ENCODE measurements at places on chromosomes 2 and 18. TPM values are rescaled to one million over a fixed set of nuclear protein-coding genes. Genes with fewer than 3 reads are reported as not detected.

Gene ALPG
- total RNA-seq, result not detected

- DNase-seq, result no peak
These were observed 121.2 kb downstream of the CCBE1 start for GRCh38 chr18:59575995-59576394.

DNA sequence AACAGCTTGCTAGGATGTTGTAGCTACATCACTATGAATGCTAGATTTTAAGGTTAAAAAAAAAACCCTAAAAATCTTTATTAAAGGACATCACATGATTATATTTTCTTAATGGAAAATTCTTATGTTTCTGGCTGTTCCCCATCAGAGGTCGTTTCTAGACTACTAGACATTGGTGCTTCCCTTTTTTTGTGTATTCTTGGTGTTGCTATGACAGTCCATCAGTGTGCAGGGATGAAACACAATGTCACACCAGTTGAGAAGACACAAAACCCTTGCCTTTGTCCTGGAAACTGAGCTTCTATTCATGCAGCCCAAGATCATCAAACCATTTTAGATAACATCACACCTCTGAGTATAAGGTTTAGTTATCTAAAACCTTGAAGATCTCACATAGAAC is 19.9 kb upstream of the TMEM131 start:
- DNase-seq, result no peak

- DNase-seq, result peak; percentile 47
These were observed 146.3 kb downstream of the RTN4 start for GRCh38 chr2:54903736-54904554.

Gene VWC2L
- total RNA-seq, result 0.27 TPM

Gene CAPN10
- total RNA-seq, result 33.3 TPM

Gene COBLL1
- 64.6 TPM for total RNA-seq

DNA sequence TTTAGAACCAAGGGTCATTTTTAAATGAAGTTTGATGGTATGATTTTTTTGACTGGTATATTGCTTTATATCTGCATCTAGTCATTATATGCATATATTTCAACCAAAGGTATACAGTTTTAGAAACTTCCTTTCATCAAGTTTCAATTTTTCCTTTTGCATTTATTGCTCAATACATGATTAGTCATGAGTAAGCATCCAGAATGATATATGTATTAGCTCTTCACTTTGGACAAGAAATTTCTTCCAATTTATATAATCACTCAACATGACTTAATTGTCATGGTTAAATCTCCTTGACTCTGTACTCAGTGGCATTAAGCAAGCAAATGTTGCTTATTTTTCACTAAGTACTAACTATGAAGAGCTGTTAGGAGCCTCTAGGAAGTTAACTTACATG is 123.6 kb downstream of the PLCL1 start:
- DNase-seq, result no peak

DNA sequence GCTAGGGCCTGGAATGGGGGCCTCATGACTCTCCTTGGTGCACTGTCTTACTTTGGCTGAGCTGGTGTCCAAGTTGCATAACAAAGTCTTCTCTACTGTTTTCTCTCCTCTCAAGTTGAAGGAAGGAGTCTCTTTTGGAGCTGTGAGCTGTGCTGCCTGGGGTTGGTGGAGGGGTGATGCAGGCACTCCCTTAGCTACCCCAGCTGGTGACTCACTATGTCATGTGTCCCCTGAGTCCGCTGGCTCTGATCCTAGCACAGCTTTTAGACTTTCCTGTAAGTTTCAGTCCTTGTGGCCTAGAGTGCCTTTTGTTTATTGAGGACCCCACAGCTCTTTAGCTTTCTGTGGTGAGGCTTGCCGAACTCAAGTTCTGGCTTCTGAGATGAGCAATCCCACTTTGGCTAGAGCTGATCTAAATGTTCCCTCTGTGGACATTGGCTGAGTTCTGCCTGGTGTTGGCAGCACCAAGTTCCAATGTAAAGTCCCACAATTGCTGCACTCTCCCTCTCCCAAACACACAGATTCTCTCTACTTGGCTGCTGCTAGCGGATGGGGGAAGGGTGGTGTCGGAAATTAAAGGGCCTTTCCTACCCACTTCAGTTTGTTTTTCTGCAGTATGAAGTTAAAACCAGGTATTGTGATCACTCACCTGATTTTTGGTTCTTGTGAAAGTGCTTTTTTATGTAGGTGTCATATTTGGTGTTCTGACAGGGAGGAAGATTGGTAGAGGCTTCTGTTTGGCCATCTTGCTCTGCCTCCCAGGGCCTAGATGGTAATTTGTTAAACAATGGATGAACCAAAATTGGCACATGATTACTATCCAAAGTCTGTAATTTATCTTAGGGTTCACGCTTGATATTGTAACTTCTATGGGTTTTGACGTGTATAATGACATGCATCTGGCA is 83.2 kb downstream of the COMMD1 start:
- DNase-seq, result no peak

- DNase-seq, result no peak
These were observed 68.4 kb downstream of the FAM210A start for GRCh38 chr18:13657974-13658373.

DNA sequence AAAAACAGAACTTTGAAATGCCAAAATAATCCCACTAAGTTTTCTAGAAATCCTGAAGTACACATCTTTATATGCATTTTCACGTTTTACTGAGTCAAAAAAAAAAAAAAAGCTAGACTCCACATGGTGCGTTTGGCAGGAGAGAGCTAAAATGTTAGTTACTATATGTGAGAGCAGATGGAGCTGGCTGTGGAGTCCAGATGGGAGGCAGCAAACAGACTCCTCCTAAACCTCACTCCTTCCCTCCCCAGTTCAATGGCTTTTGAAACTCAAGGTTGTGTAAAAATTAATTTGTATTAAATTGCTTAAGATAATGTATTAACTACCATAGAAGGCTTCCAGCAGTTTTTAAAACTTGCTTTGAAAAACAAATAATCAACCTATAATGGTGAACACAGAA is 248.8 kb downstream of the AGPS start:
- no peak for DNase-seq

GRCh38 chr2:55283083-55283482 is 14.1 kb upstream of the MTIF2 start:
- no peak for DNase-seq

Gene POTEI
- total RNA-seq, result not detected

- DNase-seq, result no peak
These were observed 71.1 kb downstream of the BIRC6 start for GRCh38 chr2:32427672-32428610.

- DNase-seq, result no peak
These were observed 101.8 kb upstream of the ASB18 start for GRCh38 chr2:236366049-236366387.

Gene CRYGA
- total RNA-seq, result not detected

GRCh38 chr2:190802626-190803209 is 77.9 kb upstream of the GLS start:
- no peak for DNase-seq

DNA sequence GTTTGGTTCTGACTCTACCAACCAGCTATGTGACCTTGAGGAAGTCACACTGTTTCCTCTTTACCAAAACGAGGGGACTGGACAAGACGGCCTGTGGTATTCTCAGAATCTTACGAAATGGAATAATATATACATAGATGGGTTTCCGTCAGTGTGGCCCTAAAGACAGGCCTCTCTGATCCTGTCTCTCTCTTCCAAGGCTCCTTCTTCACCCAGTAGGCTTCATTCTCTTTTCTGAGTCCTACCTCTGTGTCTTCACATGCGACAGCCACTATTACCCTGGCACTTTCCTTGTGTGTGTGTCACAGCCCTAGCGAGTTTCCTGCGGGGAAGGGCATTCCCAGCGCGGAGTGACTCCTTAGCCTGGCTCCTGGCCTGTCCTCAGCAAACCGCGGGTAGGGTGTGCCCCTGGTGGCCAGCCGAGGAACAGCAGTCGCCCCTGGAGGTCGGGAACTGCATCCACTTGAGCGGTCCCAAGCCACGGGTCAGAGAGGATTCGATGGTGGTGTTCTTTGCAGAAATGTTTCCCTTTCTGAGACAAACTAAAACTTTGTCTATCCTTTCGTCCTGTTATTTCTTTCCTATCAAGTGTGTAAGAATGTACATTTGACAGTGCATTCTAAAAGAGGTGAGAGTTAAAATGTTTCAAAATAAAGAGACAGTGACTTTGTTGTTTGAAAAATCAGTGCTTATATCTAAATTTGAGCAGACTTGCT is 63.3 kb downstream of the RAB31 start:
- DNase-seq, result peak; percentile 54
